ENCODE measurements at places on chromosomes 12 and 14.

DNA sequence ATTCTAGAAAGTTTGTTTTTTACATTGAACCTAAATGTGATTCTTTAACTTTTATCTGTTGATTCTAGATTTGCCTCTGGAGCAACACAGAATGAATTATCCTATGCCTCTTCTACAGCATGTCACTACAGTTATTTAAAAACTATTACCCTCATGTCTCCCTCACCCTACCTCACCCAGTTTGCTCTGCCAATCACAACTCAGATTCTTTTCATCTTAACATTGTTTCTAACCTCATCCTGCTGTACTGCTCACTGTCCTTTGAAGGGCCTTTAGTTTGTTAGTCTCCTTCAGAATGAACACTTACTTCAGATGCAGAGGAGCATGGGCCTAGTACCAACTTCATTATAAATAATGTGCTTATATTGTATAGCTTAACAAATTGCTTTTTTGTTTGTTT, 21.5 kb downstream of the YLPM1 start:
- DNase-seq = no peak

- no peak for DNase-seq
Measured at GRCh38 chr12:60100160-60100559, 504.3 kb downstream of the SLC16A7 start.

DNA sequence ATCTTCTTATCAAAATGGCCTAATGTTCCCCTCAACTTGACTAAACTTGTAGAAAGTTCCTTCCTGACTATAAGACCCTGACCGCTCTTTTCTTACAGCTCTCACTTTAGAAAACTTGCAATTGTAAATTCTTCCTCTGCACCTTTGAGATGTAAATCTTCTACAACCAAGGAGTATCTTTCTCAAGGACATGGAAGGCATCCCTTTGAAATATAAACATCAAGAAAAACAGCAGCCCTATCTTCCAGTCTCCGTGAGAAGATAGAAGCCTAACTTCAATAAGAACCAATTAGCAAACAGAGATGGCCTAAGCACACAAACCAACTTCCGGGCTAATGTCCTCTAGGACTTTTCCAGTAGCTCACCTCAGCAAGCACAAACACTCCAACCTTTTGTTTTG, 210.3 kb downstream of the CPNE8 start:
- no peak for DNase-seq

DNA sequence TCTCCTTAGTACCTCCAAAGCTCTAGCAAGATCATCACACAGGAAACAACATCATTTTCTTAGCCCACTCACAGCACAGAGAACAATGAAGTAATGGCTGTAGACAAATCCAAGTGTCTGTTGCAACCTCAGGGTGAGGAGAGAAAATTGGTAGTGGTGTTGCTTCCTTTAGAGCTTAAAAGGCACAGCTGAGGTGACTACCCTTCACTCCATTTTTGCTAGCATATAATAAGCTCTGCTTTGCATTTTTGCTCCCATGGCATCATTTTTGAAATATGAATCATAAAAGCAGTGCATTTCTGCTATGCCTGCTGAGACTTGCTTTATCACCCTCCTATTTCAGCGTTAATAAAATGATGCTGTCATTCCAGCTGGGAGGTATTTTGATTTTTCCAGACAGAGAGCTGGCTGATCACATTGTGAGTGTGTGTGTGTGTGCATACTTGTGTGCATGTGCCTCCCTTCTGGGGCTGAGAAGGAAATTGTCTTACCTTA, 18.5 kb upstream of the PCNX1 start:
- no peak for DNase-seq

DNA sequence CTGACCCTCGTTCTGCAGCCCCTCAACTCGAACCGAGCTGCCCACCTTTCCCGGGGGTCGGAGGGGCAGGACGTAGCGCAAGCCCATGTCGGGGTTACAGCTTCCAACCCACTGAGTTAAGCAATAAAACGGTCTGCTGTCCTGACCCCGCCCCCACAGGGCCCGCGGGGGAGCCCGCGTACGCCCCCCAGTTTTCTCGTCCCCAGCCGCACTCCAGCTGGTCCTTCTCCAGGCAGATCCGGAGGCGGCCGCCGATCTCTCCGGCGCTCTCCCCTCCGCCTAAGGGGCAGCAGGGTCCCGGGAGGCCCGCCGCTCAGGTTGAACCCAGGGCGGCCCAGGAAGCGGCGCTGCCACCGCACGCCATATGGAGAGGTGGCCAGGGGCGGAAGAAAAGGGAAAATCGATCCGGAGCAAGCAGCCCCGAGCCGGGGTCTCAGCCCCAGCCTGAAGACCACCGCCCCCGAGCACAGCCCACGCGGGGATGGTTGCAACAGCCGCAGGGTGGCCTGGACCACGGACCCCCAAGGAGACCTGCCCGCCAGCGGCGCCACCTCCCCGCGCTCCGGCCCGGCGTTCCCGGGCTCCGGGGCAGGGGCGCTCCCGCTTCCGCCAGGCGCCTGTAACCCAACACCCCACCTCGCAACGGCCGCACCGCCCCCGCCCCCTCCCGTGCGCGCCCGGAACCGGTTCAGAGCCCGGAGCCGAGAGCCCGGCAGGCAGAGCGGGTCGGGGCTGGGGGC, 760 bp downstream of the ACTN1 start:
- DNase-seq = peak; percentile 81

DNA sequence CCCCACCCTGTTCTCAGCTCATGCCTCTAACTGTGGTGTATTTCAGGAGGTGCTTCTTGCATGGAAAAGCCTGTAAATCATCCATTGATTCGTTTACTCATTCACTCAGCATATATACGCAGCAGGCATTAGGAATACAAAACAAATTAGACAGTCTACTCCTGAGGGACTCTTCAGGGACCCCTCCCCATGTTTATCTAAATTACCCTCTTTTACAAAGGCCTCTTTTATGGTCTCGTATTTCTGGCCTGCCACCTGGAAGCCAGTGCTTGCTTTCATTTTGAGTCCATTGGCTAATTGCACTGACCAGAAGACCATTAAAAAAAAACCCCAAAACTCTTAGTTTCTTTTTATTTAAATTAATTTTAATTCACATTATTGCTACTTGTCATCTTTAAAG, 134.4 kb downstream of the DACT1 start:
- no peak for DNase-seq

DNA sequence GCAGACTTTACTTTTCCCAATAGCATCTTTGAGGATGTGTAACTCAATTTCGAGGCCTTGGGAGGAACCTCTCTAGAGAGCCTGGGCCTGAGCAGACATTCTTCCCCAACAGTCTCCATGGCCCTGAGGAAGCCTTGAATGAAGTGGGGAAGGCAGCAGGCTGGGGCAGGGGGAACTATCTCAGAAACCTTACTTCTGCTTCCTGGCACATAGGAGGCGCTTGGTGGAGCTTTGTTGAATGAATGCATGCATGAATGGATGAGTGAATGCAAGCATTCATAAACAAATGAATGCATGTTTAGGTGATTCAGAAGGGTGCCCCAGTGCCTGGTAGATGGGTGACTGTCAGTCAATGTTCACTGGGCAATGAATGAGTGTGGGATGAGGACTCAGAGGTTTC, 58.3 kb downstream of the GALNT16 start:
- no peak for DNase-seq

GRCh38 chr12:87679251-87679650, 349.9 kb downstream of the C12orf50 start:
- no peak for DNase-seq

GRCh38 chr14:61569812-61570548, 125.3 kb upstream of the HIF1A start:
- DNase-seq = no peak

GRCh38 chr12:12508612-12509011, 54.1 kb downstream of the DUSP16 start:
- DNase-seq = no peak

DNA sequence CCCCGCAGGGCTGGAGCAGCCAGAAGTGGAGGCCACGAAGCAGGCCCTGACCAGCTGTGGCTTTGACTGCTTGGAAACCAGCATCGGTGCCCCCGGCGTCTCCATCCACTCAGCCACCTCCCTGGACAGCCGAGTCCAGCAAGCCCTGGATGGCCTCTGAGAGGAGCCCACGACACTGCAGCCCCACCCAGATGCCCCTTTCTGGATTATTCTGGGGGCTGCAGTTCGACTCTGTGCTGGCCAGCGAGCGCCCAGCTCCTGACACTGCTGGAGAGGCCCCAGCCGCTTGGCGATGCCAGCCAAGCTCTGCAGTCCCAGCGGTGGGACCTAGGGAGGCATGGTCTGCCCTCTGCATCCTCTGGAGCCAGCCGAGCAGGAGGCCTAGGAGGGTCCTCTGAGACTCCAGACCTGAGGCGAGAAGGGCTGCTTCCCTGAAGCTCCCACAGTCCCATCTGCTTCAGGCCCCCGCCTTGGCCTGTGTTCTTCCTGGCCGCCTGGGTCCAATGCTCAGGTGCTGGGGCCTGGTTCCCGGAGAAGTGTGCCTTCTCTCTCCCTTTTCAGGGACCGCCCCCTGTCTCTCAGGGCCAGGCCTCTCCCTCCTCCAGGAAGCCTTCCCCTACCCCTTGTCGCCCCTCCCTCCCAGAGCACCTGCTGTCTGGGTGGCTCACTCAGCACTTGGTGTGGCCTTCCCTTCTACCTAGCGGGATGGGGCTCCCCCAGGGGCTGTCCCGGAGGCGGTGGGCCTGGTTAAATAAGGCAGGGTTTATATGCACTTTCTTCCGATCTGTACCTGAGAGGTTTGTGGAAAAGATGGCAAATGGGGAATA, 23.0 kb downstream of the MVK start:
- no peak for DNase-seq
